ENCODE measurements at places on chromosomes 6 and 20.

DNA sequence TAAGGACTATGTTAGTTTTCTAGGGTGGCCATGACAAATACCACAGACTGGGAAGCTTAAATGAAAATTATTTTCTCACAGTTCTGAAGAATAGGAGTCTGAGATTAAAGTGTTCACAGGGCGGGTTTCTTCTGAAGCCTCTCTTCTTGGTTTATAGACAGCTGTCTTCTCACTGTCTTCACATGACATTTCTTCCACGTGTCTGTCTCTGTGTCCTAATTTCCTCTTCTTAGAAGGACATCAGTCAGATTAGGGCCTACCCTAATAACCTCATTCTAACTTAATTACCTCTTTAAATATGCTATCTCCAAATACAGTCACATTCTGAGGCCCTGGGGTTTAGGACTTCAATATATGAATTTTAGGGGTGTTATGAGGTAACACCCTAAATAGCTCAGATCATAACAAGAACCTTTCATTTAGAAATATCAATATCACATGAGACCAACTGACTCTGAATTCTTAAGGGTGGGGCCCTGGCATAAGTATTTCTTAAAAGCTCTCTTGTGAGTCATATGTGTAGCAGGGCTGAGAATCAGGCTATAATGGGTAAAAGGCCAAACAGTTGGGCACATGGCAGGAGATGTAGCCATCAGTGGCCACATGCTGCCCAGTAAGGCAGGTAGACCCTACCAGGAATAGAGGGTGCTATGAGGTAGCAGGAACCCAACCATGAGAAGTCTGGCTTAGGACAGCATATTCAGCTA, 62.0 kb upstream of the TENT5A start:
- no peak for DNase-seq

GRCh38 chr6:90890683-90891330, 303.9 kb upstream of the MAP3K7 start:
- no peak for DNase-seq

GRCh38 chr6:119043783-119044182, 34.7 kb downstream of the FAM184A start:
- DNase-seq = no peak

GRCh38 chr6:125027287-125027686, 65.0 kb downstream of the RNF217 start:
- no peak for DNase-seq

DNA sequence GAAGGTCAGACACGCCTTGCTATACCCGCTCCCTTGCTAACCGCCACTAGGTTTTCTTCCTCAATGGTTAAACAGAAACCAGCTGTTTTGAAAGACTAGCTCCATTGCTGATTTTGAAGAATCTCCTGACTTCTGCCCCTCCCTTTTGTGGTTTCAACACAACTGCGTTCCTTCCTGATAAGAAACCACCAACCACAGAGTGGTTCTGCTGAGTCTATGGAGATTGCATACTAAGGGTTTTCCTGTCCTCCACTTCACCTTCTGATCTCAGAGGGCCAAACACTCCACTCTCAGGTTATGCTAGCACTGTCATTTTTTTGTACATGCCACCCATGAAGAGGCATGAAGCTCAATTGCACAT, 207.9 kb downstream of the MYLK4 start:
- no peak for DNase-seq

DNA sequence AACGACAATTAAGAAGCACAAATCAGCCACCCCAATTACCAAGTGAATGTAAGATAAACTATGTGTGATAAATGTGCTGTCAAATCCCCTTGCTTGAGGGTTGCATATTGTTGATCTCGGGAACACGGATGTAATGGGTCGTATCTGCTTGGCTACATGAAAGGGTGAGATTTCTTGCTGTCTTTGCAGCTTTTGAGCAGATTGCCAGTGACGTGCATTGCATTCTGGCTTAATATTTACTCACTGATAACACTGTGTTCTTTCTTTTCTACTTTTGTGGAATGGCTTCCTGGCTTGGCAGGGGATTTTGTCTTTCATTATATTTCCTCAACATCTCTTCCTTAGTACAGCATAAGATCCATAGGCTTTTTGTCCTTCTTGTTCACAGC, 10.5 kb upstream of the FAM210B start:
- DNase-seq = no peak

DNA sequence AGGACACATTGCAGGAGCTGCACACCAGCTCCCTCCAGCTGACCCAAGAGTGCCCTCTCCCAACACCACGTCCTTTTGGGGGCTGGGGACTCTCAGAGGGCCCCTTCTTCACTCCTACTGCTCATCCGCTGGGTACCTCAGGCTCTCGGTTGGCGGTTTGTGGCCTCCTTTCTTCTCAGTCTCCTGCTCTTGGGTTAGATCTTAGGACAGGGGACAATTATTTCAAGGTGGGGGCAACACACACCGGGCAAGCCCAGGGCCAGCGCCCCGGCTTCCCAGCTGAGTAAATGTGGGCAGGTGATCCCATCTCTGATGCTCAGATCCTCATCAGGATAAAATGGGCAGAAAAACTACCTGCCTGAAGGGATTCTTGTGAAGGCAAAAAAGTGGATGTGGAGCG, 1.1 kb downstream of the TCF15 start:
- no peak for DNase-seq

GRCh38 chr6:42049948-42050296, 402 bp upstream of the TAF8 start:
- DNase-seq = no peak

- DNase-seq = no peak
Observed at GRCh38 chr6:40285535-40285934, 301.6 kb downstream of the LRFN2 start.

DNA sequence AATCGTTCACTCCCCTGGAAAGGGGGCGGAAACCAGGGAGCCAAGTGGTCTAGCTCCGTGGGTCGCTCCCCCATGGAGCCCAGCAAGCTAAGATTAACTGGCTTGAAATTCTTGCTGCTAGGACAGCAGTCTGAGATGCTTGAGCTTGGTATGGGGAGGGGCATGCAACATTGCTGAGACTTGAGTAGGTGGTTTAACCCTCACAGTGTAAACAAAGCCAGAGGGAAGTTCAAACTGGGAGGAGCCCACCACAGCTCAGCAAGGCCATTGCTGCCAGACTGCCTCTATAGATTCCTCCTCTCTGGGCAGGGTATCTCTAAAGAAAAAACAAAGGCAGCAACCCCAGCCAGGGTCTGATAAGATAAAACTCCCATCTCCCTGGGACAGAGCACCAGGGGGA, 43.2 kb downstream of the COL21A1 start:
- DNase-seq = no peak

DNA sequence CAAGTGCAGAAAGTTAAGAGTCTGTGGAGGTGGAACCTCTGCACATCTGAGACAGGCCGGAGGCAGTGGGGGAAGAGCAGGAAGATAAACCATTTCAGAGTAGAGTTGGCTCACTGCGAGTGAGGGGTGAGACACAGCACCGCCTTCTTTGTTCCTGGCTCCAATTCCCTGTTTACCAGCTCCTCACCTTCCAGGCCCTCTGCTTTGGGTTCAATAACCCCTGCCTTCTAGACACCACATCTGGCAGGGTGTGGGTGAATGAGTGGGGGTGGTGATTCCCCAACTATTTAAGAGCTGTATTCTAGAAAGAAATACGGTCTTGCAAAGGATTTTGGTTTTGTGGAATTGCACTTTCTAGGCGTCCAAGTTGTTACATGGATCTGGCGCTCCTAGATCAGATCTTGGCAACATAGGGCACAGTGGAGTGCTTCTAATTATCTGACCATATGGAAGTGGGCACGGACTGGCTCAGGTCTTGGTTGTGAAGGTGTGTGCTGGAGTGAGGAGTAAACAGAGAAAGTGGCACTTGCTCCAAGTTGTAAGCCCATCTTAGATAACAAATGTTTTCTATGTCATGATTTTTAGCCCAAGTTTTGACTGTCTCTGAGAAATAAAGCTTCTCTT, 141.6 kb upstream of the NRN1 start:
- no peak for DNase-seq

GRCh38 chr20:4134861-4135379, 119.6 kb upstream of the RNF24 start:
- DNase-seq = no peak

DNA sequence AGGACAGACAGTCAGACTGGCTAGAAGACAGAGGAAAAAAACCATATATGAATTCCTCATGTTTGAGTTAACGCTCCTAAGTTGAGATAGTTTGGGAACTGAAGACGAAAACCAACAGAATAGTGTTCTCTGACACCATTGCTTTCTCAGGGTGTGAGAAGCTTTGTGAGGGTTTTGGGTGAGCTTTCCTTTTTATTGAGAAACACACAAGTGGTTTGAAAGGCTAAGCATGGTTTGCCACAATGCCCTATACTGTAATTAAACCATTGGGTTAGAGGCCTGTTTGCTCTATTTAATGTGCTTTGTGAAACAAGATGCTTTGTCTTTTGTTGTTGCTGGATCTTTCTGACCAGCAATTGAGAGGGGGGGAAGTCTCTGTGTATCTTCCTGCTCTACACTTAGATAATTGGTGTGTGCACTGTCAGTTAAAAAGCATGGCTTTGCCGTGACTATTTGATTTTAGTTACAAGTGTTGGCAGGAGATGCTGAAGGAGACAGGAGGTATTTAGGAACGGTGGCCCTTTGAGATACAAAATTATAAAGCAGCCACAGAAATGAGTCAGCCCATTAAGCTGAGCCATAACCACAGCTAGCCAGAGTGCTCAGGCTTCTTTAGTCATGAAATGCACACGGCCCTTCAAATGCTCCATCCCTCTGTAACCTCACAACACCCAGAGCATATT, 273.0 kb upstream of the PREP start:
- DNase-seq = no peak

DNA sequence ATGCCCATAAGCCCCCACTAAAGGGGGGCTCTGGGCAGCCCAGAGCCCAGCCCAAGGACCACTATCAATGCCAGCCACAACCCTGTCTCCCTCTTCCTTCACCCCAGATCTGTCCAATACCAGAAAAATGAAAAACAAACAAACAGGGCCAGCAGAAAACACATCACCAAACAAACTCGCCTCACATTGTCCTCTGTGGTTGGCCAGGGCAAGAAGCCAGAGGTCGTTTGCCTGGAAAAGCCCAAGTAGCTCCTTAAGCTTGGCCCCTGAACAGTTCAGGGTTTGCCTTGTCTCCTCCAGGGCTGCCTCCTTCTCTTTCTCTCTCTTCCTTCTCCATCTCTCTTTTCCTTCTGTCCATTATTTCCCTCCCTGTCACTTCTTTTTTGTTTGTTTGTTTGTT, 10.1 kb upstream of the SCUBE3 start:
- DNase-seq = no peak

DNA sequence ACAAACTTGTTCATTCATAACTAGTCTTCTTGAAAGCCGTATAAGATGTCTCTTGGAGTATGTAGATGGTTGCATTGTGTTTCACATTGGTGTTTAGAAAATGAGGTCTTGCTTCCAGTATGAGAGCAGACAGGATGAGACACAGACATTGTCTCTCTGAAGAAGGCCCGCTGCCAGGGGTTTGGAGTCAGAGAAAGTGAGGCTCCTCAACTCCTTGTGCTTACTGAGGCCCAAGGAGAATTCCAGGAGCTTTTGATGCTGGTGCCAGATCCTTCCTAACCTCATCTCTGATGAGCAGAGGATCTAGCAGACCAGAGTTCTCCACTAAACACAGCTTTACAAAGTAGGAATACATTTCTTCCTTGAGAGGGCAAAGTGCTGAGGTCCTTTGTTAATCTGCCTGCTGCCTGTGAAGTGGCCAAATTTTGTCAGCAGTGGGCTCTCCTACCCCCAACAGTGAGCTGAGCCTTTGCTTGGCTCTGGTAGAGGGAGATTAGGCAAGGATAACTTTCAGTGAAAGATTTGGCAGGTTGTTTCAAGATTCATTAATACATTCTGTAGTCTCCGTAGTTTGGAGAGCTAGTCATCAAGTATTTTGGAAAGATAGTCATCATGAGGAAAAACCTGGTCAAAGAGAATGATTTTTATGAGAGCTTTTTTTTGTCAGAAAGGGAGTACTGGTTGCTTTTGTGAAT, 9.7 kb downstream of the MAPRE1 start:
- DNase-seq = no peak

DNA sequence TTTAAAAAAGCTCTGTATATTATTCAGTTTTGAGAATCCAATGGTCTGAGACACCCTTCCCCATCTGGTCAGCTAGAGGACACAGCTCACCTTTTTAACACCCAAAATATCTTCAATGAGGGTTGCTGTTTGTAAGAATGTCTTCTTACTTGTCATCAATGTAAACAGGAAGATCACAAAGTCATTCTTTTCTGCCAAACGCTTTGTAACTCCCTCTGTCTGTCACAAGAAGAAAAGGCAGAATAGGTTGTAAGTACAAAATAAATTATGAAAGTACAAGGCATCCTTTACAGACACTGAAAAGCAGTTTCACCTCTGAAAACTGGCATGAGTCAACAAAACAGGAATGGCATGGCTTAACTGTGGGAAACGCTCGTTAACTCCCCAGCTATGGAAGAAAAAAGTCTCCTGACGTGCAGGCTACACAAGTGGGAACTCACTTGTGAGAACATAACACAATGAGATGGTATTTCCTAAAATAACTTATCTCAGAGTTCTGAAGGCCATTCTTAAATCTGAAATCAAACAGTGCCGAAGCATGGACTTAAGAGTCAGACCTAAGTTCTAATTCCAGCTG, 42.7 kb downstream of the TRPC4AP start:
- DNase-seq = no peak

DNA sequence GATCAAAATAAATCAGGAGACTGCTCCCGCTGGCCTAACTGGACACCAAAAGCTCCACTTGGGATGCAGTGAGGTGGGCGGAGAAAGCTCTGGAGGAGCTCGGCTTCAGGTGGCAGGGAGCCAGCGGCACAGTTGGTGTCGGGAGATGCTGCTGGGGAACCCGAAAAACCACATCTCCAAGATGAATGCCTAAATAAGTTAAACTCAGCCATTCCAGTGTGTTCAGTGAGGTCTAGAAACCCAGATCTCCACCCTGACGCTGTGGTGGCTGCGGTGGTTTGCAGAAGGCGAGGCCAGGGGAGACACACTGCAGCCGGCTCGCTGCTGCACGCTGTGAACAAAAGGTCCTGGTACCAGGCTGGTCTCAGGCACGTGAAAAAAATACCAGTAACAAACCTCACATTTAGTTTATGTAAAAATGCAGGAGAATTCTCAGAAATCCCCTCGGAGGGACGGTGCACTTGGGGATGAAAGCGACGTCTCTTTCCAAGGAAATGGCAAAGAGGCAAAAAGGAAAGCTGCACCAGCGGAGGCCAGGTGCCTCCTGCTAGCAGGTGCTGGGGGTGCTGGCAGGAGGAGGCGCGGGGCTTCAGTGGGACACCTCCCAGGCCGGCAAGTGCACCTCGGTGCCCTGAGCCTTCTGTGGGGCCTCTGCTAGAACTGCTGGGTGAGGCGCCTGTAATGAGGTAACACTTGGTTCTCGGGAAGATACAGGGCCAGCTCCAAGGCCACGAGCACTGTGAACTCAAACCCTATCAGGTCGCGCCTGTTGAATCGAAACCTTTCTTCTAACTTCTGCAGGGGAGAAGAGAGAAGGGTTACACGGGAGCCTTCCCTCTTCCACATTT, 3.6 kb downstream of the RPS21 start:
- no peak for DNase-seq
